T-helper 1 cell (primary cell): ENCODE measurements at places on chromosomes 2 and 18.

DNA sequence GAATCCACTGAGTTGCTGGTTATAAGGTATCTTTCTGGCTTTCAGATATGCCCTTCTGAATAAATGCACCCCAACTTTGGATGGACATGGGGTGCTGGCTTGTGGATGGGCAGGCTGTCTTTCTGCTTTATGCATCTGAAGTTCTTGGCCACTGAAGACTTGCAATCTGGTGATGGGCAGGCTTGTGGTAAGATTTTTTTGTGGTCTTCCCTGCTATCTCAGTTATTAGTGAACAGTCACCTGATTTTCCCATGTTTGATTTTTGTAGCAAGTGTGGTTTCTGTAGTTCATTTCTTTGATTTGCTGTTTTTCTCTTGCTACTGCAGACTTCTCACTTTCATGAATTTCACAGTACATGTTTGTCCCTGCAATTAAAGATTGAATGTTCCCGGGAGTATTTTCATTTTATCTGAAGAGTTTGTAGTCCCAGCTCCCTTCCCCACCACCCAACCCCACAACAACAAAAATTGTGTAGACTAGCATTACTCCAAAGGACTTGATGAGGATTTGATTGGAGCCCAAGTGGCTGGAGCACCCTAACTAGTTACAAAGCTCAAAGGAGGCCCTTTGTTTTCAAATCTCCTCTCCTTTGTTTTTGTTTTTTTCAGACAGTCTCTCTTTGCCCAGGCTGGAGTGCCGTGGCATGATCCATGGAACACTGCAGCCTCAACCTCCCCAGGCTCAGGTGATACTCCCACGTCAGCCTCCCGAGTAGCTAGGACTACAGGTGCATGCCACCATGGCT lies 63.6 kb upstream of the MGAT5 start:
- no peak for DNase-seq

DNA sequence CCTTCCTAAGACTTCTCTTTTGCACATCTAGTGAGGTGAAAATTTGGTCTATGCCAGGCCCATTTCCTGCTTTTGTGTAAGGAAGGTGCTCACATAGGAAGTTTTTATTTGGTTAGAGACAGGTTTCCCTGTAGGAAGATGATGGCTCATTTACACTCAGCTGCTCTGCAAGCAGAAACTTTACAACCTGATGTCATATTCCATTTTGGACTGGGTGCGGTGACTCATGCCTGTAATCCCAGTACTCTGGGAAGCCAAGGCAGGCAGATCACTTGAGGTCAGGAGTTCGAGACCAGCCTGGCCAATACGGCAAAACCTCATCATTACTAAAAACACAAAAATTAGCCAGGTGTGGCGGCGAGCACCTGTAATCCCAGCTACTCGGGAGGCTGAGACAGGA lies 35.8 kb downstream of the CASP10 start:
- DNase-seq = no peak

- DNase-seq = no peak
These were observed 74.9 kb downstream of the ANTXR1 start for GRCh38 chr2:69087912-69088240.

- no peak for DNase-seq
These were observed 28.0 kb upstream of the CCNYL1 start for GRCh38 chr2:207683438-207683837.

GRCh38 chr18:70523792-70524182 lies 234.9 kb downstream of the SOCS6 start:
- no peak for DNase-seq

- no peak for DNase-seq
These were observed 120.2 kb downstream of the LPIN1 start for GRCh38 chr2:11866358-11867335.

GRCh38 chr18:27803957-27804356 lies 373.0 kb downstream of the CDH2 start:
- DNase-seq = no peak

DNA sequence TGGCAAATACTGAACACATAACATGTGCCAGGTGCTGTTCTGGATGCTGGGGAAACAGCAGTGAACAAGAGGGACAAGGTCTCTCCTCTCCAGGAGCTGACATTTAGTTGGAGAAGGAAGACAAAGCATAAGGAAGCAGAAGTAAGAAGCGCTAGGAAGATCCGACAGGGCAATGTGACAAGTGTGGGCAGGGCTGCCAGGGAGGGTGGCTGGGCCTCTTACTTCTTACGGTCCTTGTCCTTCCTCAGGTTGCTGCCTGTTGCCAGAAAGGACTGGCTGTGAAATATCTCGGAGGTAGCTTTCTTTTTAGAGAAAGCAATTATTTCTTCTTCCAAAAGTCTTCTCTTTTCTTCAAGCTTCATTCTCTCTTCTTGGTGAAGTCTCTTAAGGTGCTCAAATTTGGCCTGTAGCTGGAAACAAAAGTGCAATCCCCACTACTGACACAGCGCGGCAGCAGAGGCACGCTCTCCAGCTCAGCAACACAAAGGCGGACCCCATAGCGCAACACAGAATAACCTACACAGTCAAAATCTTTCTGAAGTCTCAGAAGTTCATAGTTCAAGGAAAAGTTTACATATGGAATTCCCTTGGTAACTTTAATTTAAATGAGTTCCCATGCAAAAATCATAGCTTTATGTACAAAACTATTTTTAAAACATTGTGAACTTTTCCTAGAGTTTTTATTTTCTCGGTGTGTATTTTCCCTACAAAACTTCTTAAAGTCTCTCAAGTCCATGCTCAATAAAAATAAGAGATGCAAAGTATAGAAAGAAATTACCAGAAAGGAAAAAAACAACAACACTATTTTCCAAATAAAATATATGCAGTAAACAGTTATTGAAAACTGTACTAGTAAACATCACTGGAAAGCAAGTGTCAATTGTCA lies 67.7 kb downstream of the SEPTIN10 start:
- peak; percentile 23 for DNase-seq
